ENCODE measurements at places on chromosomes 6 and 20. TPM values are rescaled to one million over a fixed set of nuclear protein-coding genes. Genes with fewer than 3 reads are reported as not detected.

Gene GSTA3
- not detected for total RNA-seq

Gene FLRT3
- total RNA-seq = 1.2 TPM

DNA sequence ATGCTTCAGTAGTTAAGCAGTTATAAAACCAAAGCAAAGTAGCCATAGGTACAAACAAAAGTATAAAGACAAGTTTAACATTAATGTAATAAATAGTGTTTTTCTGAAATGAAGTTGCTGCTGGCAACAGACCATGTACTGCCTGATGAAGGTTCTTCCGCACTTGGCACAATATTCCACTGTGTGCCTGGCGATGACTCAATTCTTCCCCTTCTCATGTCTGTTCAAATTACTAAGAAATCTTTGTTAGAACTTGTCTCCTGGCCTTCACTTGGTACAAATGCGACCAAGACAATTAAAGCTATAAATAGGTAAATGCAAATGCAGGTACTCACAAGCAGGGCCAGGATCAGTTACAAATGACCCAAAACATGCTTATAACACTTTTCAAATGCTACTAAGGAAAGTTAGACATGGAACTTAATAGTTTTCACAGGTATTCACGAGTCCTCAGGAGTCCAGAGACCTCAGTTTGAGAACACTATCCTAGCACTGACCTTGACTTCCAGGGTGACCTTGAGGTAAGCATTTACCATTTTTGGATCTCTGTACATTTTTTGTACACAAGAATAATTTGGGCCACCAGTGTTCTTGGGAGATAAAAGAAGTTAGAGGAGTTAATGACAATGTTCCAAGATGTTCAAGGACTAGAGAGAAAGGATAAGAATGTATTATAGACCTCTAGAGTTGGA, 8.1 kb upstream of the DDR1 start:
- peak; percentile 65 for ATAC-seq

- no peak for ATAC-seq
Observed at GRCh38 chr6:45830441-45831139, 185.1 kb downstream of the CLIC5 start.

DNA sequence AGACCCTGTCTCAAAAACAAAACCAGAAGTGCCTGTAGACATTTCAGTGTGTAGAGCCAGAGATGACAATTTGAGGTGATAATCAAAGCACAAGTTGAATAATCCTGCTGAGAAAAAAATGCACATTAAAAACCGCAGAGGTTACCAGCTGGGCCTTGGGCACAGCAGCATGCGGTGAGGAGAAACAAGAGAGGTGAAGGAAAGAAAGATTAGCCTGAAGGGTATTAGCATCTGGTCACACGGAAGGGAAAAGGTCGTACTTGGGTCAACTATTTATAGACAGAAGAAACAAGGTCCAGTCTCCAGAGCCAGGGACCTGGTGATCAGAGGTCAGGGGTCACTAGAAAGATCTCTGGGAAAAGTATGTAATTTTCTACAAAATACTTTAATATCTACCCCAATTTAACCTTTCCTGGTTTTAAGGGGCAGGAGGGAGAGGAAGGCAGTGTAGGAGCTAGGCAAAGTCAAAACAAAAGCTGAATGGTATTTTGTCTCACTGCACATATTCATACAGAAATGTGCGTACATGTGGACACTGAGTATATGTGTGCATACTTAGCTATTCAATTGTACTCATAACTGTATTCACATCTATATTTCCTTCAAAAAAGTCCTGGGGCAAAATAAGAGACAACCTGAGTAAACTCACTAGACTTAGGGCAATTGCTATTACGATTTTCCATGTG, 10.1 kb downstream of the MAP7 start:
- no peak for ATAC-seq

- ATAC-seq = no peak
Observed at GRCh38 chr6:21143645-21144044, 449.9 kb upstream of the SOX4 start.

- ATAC-seq = no peak
Observed at GRCh38 chr20:45971425-45971674, 653 bp downstream of the ZNF335 start.

Gene KCNK17
- total RNA-seq = not detected

DNA sequence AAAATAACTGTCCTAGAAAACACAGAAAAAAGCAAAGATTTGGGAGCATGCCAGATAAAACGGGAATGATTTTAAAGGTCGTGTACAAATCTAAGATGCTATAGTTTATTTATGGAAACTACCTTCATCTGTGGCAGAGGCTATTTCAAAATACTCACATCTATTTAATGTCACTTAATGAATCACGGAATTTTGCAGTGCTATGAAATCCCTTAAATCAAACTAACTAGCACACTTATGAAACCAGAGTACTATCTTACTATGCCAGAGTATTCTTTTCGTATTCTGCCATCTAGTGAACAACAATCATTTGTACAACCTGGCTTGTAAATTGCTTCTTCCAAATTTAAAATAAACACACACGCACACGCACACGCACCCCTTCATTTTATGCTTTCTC, 77.9 kb upstream of the BMP5 start:
- ATAC-seq = no peak

Gene SIRPD
- total RNA-seq = 0.27 TPM

All from gastroesophageal sphincter (tissue), 4 donors.